Activated T-helper 2 cell treated with anti-CD3 and anti-CD28 coated beads, Interferon-gamma antibody, Interleukin-2, Interleukin-4, amounts not matched to agents 10 μg/mL and 5 μg/mL and 100 μg/mL, durations not matched to agents 14 hours and 24 hours and 36 hours (primary cell): ENCODE measurements at places on chromosomes 16 and 17.

DNA sequence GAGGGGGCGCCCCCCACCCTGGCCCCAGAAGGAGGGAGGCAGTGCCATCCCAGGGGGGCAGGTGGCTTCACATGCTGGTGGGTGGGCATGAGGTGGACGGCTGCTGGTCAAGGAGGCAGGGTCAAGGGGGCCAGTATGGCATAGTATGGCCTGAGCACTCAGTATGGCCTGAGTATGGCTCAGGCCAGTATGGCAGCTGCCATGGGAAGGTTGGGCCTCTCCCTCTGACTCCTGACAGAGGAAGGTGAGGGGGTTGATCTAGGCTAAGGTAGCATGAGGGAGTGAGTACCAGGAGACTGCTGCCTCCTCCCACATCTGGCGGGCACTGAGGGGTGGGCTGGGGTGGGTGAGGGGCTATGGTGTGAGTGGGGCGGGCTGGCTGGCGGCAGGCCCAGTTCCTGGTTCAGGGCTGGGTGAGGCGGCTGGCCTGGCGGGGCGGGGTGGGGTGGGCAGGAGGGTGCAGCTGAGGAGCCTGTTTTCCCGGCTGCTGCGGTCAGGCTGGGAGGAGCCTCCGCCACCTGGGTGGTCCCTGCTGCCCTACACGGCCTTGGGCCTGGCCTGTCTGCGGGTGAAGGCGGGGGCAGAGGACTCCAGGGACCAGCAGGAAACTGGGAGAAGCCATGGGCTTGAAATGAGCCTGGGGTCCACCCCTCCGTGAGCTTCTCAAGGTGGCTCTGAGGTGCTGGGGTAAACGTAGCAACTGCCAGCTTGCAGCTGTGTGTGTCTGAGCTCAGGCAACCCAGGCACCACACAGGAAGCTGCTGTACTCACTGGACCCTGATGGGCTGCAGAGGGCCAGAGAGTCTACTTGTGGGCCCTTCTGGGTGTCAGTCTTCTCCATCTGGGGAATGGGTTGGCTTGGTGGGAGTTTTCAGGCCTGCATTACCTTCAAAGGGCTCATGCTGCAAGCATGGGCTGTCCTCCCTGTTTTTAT is 57.0 kb downstream of the RAI1 start:
- H3K36me3 ChIP-seq: no peaks in the 10 kb centered on the region
- no peak overlapping the region for H3K27ac ChIP-seq
- H3K4me3 ChIP-seq: no peak overlapping the region
- peaks cover 23% of the 10 kb centered on the region for H3K4me1 ChIP-seq
- no peak for DNase-seq

- no peak overlapping the region for H3K27ac ChIP-seq
- no peak overlapping the region for H3K4me3 ChIP-seq
- H3K36me3 ChIP-seq: peaks cover 48% of the 10 kb centered on the region
- H3K4me1 ChIP-seq: peaks cover 50% of the 10 kb centered on the region
These were observed 99.0 kb downstream of the MSI2 start for GRCh38 chr17:57355090-57355859.

DNA sequence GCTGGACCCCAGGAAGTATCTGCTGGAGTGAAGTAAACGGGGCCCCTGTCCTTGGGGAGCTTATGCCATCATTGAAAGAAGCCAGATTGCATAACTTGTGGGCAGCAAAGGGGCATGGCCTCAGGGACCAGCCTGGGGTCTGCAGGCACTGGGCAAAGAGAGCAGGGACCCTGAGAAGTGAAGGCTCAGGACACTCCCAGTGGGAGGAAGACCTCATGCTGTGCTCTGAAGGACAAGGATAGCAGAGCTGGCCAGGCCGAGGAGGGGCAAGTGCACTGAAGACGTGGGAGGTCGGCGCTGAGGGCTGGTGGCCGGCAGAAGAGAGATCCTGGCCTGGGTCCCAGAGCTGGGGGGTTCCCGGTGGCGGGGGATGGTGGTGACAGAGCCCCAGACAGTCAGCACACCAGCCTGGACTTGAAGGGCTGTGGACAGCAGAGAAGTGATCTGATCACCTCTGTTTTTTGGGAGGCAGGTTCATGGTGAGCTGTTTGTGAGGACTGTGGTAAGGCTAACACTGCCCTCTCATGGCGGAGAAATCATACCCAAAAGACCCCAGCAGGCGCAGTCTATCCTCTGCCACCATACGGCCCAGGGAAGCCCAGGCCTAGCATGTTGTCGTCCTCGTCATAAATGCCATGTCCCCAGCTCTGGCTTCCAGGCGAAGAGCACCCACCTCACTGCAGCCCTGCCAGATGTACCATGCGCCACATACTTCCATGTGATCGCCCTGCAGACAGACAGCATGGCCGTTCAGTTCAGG is 7.1 kb upstream of the CNP start:
- no peaks in the 10 kb centered on the region for H3K4me1 ChIP-seq
- DNase-seq: no peak
- no peak overlapping the region for H3K27ac ChIP-seq

GRCh38 chr16:56800355-56800754 is 64.7 kb upstream of the SLC12A3 start:
- no peaks in the 10 kb centered on the region for H3K27me3 ChIP-seq
- H3K4me1 ChIP-seq: no peaks in the 10 kb centered on the region
- no peak overlapping the region for H3K27ac ChIP-seq
- peaks cover 16% of the 10 kb centered on the region for H3K36me3 ChIP-seq
- H3K4me3 ChIP-seq: no peak overlapping the region

GRCh38 chr16:89458967-89459366 is 31.4 kb downstream of the ANKRD11 start:
- H3K27ac ChIP-seq: peak overlapping the region; percentile 31
- H3K4me1 ChIP-seq: peaks cover 34% of the 10 kb centered on the region
- no peaks in the 10 kb centered on the region for H3K27me3 ChIP-seq
- DNase-seq: no peak
- H3K4me3 ChIP-seq: no peak overlapping the region

GRCh38 chr16:76474048-76474447 is 196.8 kb downstream of the CNTNAP4 start:
- H3K4me3 ChIP-seq: no peak overlapping the region
- H3K27me3 ChIP-seq: no peaks in the 10 kb centered on the region
- DNase-seq: no peak

- H3K4me3 ChIP-seq: peak within 1 kb of the TSS; percentile 84
- no peaks in the 10 kb centered on the region for H3K27me3 ChIP-seq
- DNase-seq: peak; percentile 96
These were observed at the start of gene MYBBP1A for GRCh38 chr17:4554997-4555799. TSS of gene MYBBP1A (minus strand) at chr17:4555384. CDS start at chr17:4555324, 60 bp downstream.

GRCh38 chr17:48543854-48544348 is 1.0 kb downstream of the HOXB2 start:
- H3K27ac ChIP-seq: peak overlapping the region; percentile 94
- H3K36me3 ChIP-seq: peaks cover 14% of the 10 kb centered on the region

GRCh38 chr16:88992351-88993165 is 15.6 kb upstream of the CBFA2T3 start:
- no peak for DNase-seq
- no peak overlapping the region for H3K4me3 ChIP-seq
- no peaks in the 10 kb centered on the region for H3K27me3 ChIP-seq
- no peaks in the 10 kb centered on the region for H3K4me1 ChIP-seq
- no peak overlapping the region for H3K27ac ChIP-seq

DNA sequence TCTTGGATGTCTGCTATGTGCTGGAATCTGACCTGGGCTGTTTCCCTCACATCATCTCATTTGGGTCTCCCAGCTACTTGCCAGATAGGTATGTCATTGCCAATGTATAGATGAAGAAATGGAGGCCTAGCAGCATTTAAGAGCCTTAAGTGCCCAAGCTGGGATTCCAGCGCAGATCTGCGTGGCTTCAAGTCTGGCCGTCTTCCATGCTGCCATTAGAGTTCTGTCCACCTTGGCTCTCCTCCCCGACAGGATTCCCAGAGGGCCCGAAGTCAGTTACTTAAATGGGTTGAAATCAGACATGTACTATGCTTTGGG is 33.0 kb upstream of the CCR7 start:
- H3K36me3 ChIP-seq: peaks cover 19% of the 10 kb centered on the region
- peak overlapping the region; percentile 54 for H3K4me3 ChIP-seq
- peak overlapping the region; percentile 89 for H3K27ac ChIP-seq
- H3K4me1 ChIP-seq: peaks cover 79% of the 10 kb centered on the region
- no peak for DNase-seq
- H3K27me3 ChIP-seq: no peaks in the 10 kb centered on the region

GRCh38 chr16:72787514-72788268 is 260.2 kb downstream of the ZFHX3 start:
- peaks cover 22% of the 10 kb centered on the region for H3K27me3 ChIP-seq
- no peaks in the 10 kb centered on the region for H3K36me3 ChIP-seq
- H3K4me1 ChIP-seq: peaks cover 26% of the 10 kb centered on the region
- H3K4me3 ChIP-seq: peak overlapping the region; percentile 77

- peaks cover 2% of the 10 kb centered on the region for H3K4me1 ChIP-seq
- H3K27ac ChIP-seq: no peak overlapping the region
- H3K4me3 ChIP-seq: no peak overlapping the region
- DNase-seq: no peak
- H3K27me3 ChIP-seq: no peaks in the 10 kb centered on the region
- H3K36me3 ChIP-seq: no peaks in the 10 kb centered on the region
These were observed 55.1 kb upstream of the PABPN1L start for GRCh38 chr16:88921591-88921990.

GRCh38 chr16:20107083-20107482 is 33.4 kb upstream of the GPR139 start:
- H3K36me3 ChIP-seq: no peaks in the 10 kb centered on the region
- no peak overlapping the region for H3K27ac ChIP-seq
- H3K27me3 ChIP-seq: no peaks in the 10 kb centered on the region
- no peak for DNase-seq
- H3K4me1 ChIP-seq: no peaks in the 10 kb centered on the region
- H3K4me3 ChIP-seq: no peak overlapping the region
